ENCODE measurements at places on chromosomes 16 and 17.

DNA sequence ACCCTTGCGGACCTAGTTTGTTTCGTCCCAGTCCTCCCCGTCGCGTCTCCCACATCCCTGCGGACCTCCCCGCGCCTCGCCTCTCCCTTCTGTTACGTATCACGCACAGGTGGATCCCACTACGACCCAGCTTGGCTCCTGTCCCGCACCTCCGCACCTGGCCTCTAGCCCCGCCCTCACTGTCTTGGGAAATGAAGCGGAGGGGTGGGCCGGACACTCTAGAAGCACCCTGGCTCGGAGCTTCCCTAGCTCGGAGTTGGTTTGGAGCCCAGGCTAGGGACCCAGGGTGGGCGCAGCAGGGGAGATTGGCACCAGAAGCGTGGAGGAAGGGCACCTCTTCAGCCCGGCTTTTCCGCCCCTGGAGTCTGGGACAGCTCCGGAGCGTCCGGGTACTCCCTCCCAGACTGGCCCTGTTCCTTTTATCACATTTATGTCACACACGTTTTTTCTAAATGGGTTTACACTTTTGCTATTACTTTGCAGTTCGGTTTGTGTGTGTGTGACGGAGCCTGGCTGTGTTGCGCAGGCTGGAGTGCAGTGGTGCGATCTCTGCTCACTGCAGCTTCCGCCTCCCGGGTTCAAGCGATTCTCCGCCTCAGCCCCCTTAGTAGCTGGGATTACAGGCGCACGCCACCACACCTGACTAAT is 1.4 kb upstream of the CEMP1 start:
- peak; percentile 37 for DNase-seq

- DNase-seq: no peak
These were observed 120.2 kb upstream of the XYLT1 start for GRCh38 chr16:17590711-17591654.

GRCh38 chr16:66695935-66696668 is 441 bp downstream of the CMTM4 start:
- no peak for DNase-seq

DNA sequence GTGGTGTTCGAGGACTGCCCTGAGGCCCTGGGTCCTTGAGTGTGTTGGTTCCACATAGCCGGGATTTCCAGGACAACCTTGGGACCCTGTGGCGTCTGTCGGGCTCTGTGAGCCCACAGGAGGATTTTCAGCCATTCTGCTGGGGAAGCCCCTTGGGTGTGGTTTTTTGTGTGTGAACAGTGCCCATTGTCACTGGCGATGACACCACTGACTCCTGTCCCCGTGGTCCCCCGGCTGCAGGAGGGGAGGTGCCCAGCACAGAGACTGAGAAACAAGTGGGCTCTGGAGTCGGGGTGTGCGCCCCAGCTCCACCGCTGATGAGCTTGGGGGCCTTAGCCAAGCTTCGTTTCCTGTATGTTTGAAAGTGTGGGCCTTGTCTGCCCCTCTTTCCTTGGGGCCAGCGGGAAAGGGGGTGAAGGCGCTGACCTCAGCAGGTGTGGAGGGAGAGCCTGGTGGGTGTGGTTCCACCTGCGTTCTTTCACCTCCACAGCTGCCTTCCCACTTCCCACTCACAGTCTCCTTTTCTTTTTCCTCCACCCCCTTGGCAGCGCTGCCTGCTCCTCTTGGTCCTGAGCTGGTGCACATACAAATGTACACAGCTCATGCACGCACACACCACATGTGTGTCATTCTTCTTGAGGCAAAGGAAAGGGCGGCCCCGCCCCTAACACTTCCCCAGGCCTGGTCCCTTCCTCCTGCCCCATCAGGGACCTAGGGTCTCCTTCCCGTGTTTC is 16.1 kb downstream of the MGRN1 start:
- no peak for DNase-seq

GRCh38 chr16:5054876-5055865 is 10.6 kb downstream of the C16orf89 start:
- DNase-seq: no peak

- no peak for DNase-seq
These were observed 210.4 kb upstream of the N4BP1 start for GRCh38 chr16:48820379-48820778.

DNA sequence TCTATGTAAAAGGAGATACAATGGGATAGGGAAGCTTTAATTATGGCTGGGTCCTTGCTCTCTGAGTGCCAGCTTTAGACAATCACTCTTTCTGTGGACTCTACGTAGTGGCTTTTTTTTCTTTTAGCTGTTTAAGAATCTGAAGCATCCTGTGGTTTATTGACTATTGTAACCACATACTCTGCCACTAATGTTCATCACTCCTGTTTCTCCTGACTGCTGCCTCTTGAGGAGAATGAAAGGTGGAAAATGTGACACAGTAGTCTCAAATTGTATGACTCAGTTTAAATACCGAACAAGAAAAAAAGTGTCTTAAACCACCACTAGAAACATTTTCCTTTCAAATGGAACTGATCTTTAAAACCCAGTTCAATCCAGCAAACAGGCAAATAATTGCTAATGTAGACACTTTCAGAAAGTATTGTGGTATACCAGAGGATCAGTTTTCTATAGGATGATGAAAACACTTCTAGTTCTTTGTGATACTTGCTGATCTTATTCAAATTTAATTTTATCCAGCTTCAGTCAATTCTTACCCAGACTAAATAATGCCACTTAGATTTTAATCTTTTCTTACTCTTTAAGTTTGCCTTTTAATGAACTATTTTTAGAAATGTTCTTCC is 302.7 kb upstream of the PMFBP1 start:
- DNase-seq: no peak

GRCh38 chr17:74345433-74346241 is 16.0 kb downstream of the BTBD17 start:
- no peak for DNase-seq

- no peak for DNase-seq
These were observed 11.6 kb downstream of the COPZ2 start for GRCh38 chr17:48025904-48026501.

DNA sequence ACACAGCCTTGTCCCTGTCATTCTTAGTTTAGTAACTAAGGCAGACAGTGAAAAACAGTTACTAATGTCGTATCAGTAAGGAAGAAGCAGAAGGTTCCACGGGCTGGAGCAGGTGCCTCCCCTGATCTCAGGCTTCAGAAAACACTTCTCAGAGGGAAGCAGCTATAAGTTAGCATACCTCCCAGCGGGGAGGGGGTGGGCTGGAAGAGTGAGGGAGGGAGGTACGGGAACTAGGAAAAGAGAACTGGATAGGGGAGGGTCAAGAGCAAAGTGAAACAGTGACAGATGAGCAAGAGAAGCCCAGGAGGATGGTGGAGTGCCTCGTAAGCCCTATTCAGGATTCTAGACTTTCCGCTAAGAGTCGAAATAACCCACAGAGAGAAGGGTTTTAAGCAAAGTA is 186.3 kb upstream of the XYLT1 start:
- no peak for DNase-seq

GRCh38 chr16:85376292-85377095 is 236.6 kb upstream of the GSE1 start:
- no peak for DNase-seq

DNA sequence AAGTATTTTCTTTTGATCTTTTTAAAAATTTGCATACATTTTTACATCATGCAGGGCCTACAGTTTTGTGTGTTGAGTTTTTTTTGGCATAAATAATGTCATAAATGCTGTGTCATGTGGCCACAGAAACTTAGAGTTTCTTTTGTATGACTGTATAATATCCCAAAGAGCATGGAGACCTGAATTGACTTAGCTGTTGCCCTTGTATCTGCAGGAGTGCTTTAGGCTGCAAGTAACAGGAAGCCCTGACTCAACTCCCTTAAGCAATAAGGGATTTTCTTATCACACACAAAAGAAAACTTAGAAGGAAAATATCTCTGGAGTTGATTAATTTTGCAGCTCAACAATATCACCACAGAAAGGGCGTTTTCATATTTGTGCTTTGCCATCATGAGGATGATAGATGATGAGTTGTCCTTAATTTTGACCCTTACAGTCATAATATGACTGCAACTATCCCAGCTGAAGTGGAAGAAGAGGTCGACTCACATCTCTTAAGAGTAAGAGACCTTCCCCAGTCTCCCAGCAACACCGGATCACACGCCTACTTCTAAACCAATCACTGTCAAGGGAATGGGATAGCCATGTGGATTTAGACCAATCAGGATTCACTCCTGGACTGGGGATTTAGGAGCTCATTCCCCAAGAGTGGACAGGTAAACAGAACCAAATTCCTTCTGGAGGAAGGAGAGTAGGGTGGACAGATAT is 138.9 kb downstream of the GSG1L start:
- no peak for DNase-seq

DNA sequence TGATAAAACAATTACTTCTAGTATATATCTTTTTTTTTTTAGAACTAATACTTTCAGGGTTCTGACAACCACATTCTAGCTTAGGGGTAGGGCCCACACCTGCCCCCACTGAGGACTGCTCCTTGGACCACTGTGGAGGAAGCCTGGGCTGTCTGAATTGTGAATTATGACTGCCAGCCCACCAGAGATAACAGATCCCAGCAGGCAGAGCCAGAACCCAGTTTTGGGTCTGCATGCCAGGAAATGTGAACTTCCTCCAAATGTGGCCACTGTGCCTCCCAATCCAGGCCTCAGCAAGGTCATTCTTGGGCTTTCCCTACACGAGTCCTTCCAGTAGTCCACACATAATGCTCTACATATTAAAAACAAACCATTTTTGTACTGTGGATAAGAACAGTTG is 15.9 kb downstream of the VEZF1 start:
- no peak for DNase-seq

GRCh38 chr17:1485423-1486376 is 6.8 kb downstream of the MYO1C start:
- peak; percentile 69 for DNase-seq

DNA sequence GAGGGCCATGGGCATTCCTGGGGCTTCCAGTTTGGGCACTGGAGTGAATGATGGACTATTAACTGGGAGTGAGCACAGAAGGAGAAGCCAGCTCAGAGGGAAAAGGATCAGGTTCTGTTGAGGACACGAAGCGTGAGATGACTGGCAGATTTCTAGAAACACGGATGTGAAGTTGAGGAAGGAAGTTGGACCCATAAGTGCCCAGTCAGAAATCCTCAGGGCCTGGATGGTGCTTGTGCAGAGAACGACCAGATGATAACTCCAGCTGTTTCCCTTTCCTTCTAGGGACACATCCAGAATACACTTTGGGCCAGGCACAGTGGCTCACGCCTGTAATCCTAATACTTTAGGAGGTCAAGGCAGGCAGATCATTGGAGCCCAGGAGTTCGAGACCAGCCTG is 23.3 kb upstream of the ANKRD40CL start:
- no peak for DNase-seq

DNA sequence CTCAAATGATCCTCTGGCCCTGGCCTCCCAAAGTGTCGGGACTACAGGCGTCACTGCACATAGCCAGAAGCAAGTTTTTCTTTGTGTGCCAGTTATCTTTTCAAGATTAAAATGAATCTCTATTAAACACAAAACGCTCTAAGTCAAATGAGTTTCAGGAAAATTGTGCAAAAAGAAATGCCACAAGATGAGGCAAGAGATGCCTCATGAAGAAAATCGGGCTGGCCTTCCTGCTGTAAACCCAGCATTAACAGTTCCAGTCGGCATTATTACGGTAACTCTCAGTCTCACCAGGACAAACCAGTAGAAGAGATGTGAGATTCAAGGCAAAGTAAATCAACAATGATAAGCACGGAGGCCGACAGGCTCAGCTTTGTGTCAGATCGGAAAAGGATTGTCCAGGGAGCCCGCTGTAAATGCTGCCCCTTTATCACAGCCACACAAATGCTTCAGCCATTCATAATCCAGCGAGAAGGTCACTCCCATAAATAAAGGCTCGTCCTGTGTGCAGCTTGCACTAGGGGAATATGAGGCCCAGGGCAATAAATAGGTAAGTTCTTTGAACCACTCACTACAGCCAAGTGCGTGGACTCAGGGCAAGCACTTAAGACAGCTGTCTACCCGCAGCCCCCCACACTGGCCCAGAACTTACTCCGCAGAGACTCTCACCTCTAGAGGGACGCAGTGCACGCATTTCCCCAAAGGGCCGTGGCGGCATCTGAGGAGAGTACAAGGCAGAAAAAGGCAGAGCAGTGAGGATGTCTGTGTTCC is 27.2 kb downstream of the NPLOC4 start:
- no peak for DNase-seq

DNA sequence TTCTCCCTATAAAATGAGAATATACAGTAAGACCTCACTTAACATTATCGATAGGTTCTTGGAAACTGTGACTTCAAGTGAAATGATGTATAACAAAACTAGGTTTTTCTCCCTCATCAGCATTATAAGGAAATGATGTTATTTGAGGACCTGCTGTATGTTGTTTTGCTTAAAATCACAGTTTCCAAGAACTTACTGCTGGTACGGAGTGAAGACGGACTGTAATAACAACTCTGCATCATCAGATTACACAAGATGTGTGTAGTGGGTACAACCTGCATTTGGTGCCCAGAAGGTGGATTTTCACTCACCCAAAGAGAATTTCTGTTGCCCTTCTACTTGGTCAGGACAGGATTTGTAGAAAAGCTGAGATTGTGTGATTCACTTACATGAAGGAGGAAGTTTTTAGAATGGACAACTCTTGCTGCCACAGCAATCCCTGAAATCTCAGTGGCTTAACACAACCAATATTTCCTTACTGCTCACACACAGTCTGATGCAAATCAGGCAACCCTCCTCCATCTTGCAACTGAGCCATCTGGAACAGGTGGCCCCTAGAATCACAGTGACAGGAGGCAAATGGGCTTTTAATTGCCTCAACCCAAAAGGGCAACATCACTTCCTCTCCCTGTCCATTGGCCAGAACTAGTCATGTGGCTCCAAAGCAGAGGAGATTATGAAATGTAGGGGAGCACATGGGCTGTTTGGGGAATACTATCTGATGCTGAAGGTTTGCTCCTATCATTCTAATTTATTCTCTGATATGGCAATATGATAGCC is 67.6 kb upstream of the CACNG5 start:
- no peak for DNase-seq

- DNase-seq: no peak
These were observed 14.0 kb upstream of the COTL1 start for GRCh38 chr16:84631886-84632285.

GRCh38 chr16:27522173-27522707 is 27.5 kb downstream of the GTF3C1 start:
- DNase-seq: no peak

- no peak for DNase-seq
These were observed 2.3 kb upstream of the RPH3AL start for GRCh38 chr17:354651-355556.

DNA sequence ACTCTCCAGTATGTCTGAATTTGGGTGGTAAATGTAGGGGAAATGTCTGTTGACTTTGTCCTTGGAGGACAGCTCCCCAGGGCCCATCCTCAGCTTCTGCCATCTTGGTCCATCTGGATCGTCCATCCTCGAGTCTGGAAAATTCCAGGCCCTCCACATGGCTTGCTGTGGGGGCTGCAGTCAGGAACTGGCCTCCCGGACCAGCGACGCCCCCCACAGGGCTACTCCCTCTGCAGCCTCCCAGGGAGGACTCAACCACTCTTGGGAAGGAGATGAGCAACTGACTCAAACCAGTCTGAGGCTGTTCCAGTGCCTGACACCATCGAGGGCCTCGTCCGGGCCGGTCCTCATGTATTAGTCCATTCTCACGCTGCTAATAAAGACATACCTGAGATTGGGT is 5.5 kb upstream of the ZG16B start:
- DNase-seq: no peak

GRCh38 chr17:18951941-18952842 is at the start of gene SLC5A10:
SLC5A10 (plus strand) TSS chr17:18952165; CDS start chr17:18952206, 41 bp downstream.
- no peak for DNase-seq

Measured in T-helper 17 cell (primary cell).